Activated CD8-positive, alpha-beta T cell treated with anti-CD3 and anti-CD28 coated beads, Interleukin-2, amount 10 ng/mL, durations not matched to agents 7 days and 5 days (primary cell): ENCODE measurements at places on chromosomes 11 and 22. TPM values are rescaled to one million over a fixed set of nuclear protein-coding genes. Genes with fewer than 3 reads are reported as not detected.

- no peaks in the 10 kb centered on the region for H3K36me3 ChIP-seq
- no peak overlapping the region for H3K4me3 ChIP-seq
- peak; percentile 43 for DNase-seq
- no peak overlapping the region for H3K27ac ChIP-seq
These were observed 31.7 kb downstream of the FAM181B start for GRCh38 chr11:82701847-82702520.

CTSF gene
- total RNA-seq: 0.90 TPM

VSIG10L2 gene
- not detected for total RNA-seq

PRODH gene
- not detected for total RNA-seq

DNA sequence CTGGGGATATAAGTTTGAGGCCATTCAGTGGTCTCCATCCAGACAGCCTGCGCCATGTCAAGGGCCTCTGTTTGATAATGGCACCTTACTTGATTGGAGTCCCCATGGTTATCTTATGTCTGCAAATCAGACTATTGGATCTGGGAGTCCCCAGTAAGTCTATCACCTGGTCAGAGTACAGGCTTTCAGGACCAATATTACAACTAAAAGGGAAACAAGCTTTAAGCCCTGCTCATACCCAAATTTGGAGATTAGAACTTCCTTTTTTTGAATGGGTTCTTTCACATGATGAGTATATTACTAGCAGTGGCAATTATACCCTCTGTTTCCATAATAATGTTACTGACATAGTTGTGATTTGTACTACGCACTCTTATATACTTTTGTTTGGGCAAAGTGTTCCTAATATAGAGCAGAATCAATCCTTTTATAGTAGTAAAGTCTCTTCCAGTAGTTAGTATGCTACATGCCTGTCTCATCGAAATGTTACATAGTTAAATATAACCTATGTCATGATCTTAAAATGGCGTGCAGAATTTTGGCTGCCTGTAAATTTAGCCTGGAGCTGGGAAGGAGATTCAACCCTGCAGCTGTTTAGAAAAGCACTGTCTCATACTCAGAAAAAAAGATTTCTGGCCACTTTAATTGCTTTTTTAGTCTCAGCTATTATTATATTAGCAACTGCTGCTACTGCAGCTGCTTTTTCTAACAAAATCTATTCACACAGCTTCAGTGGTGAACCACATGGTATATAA lies 4.9 kb downstream of the MS4A15 start:
- no peaks in the 10 kb centered on the region for H3K36me3 ChIP-seq
- no peaks in the 10 kb centered on the region for H3K4me1 ChIP-seq
- DNase-seq: no peak

DNA sequence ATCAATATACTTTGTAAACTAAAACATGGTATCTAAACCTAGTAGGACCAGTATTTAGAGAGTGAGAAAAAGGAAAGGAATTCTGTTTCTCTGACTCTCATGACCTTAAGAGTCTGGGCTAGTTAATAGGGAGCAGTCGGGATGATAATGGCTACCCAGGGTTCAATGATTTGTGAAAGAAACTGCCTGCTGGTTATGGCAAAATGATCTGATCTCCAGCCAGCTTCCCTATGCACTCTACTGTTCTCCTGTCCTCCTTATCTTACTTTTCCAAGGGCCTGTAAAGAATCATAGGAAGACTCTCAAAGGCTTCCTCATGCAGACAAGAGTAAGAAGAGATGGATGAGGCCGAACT lies 193.1 kb upstream of the PITPNB start:
- no peak overlapping the region for H3K4me3 ChIP-seq
- no peak for DNase-seq
- no peaks in the 10 kb centered on the region for H3K36me3 ChIP-seq
- no peak overlapping the region for H3K27ac ChIP-seq
- H3K4me1 ChIP-seq: no peaks in the 10 kb centered on the region

CCDC134 gene
- 20.9 TPM for total RNA-seq
